ENCODE measurements at places on chromosomes 7 and 10.

DNA sequence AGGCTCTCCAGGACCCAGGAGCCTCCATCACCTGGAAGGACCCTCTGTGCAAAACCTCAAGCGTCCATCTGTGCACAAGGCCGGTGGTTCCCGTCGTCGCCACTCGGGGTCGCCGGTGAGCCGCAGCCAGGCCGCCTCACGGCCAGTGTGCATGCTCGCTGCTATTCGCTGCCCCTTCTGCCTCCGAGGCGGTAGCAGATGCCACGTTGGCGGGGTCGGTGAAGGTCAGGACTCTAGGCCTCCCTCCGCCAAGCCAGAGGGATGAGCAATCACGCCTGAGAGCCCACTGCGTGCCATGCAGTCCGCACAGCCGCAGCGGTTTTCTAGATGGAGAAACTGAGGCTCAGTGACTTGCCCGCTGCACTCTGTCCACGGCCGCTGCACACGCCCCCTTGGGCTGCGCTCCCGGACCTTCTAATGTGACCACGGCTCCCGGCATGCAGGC is 5.7 kb downstream of the UPK3B start:
- H3K27ac ChIP-seq: no peak overlapping the region
- no peaks in the 10 kb centered on the region for H3K4me1 ChIP-seq
- peaks cover 1% of the 10 kb centered on the region for H3K27me3 ChIP-seq

DNA sequence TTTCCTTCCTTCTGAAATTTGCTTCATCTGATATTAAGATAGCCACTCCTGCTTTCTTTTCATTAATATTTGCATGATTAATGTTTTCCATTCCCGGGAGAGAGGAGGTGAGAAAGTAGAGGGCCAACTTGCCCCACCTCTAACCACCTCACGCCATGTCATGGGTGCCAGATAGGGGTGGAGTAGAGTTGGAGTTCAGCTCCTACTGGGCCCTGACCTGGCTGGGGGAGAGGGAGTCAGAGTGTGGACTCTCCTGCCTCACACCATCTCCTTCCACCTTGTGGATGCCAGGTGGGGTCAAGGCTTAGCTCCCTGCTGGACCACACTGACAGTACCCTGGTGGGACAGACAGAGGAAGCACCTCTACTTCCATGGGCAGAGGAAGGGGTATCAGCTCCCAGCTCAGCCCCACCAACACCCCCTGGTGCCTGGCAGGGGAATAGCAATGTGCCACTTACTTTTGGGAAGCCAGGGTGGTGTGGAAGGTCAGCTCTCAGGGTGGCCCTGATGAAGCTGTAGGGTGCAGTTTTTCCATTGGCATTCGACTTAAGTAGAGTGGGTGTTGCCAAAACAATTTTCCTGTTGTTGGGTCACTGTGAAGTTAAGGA is 28.0 kb downstream of the CHST12 start:
- no peaks in the 10 kb centered on the region for H3K27me3 ChIP-seq
- no peak overlapping the region for H3K4me3 ChIP-seq
- H3K27ac ChIP-seq: no peak overlapping the region

DNA sequence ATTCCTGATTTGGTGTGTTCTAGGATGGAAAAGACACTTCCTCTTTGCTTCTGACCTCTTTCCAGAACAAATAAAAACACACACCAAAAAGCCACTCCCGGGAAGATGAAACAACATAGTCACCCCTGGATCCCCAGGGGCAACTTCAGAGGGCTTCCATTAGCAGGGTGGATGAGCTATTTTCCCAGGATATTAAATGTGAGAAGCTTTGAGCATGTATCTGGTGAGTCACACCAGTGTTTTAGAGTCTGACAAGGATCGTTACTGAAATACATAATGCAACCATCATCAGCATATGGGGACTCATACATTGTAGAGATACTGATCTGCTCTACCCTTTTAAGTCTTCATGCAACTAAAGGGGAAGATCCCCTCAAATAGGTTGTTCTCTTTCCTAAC is 115.5 kb upstream of the ZNF438 start:
- H3K27me3 ChIP-seq: peaks cover 2% of the 10 kb centered on the region
- no peak for DNase-seq
- no peak overlapping the region for H3K4me3 ChIP-seq

- DNase-seq: no peak
- peaks cover 4% of the 10 kb centered on the region for H3K36me3 ChIP-seq
- no peak overlapping the region for H3K4me3 ChIP-seq
- no peaks in the 10 kb centered on the region for H3K27me3 ChIP-seq
These were observed 328.4 kb upstream of the AOAH start for GRCh38 chr7:37052705-37053104.

DNA sequence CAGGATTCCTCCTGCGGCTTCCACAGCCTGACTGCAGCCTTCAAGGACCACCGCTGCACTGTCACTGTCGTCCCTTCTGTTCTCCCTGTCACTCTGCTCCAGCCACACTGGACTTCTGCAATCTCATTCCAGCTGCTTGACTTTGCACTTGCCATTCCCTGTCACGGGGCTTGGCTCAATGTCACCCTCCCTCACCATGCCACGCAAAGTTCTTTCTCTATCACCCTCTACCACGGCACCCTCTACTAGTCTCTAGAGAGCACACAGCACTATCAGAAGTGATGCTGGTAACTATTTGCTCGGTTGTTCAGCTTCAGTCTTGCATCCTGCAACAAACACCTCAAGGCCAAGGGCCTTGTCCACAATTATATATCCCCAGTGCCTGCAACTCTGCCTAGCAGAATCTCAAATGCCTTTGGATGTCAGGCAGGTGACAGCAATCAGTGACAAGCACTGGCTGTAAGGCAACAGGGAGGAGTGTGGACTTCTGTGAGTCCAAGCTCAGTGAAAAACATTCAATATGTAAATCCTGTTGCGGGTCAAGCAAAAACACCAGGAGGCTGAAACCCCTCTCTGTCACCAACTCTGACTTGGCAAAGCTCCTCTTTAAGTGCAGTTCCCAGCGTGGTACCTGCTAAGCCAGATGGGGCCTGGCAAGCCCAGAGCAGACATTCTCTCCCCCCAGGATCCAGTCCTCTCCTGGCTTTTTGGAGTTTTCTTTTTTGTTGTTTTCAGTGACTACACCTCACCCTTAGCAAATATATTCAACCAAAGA is 259.9 kb downstream of the FGFR2 start:
- H3K4me3 ChIP-seq: no peak overlapping the region
- no peak for DNase-seq
- no peaks in the 10 kb centered on the region for H3K4me1 ChIP-seq

DNA sequence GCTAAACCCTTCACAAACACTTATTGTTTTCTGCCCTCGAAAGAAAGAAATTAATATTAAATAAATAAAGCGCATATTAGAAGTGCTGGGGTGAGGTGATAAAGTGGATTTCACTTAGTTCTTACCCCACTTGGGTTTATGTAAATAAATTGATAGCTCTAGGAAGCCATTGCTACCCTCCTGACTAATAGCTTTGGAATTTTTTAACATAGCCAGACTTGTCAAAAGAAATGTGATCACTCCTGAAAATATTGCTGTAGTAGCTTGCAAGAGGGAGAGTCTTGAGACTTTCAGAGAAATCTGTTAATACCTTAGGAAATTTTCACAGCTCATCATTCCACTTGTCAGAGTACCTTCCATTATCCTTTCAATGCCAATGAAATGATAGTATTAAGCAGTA is 7.6 kb downstream of the ARL5B start:
- DNase-seq: no peak
- H3K4me1 ChIP-seq: peaks cover 41% of the 10 kb centered on the region
- H3K27ac ChIP-seq: no peak overlapping the region

GRCh38 chr10:78706726-78707540 is 361.8 kb upstream of the ZMIZ1 start:
- no peak for DNase-seq
- no peaks in the 10 kb centered on the region for H3K36me3 ChIP-seq
- no peaks in the 10 kb centered on the region for H3K4me1 ChIP-seq
- H3K27ac ChIP-seq: no peak overlapping the region
- no peaks in the 10 kb centered on the region for H3K27me3 ChIP-seq
- H3K4me3 ChIP-seq: no peak overlapping the region

DNA sequence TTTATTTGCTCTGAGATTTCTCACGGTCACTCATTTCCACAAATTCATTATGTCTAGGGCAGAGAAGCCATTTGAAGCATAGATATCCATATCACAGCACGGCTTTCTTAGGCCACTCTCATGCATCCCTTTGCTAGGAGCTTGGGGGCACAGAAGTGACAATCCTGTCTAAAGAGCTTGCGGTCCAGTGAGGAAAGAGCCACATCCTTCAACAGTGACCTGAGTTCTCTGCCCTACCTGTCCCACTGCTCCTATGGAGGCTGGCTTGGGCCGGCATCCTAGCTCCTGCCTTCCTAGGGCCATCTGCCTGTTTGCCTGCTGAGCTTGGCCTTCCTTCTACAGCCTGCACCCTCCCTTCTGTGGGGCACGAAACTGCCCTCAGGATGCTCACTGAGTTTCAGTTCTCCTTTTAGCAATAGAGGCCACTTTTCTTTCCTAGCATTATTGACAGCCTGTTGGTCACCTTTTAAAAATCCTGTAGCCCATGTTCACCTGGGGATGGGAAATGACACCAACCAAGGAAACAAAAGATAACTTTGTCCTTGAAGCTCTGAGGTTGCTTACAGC is 212.1 kb upstream of the GRB10 start:
- H3K27me3 ChIP-seq: peaks cover 1% of the 10 kb centered on the region
- no peaks in the 10 kb centered on the region for H3K4me1 ChIP-seq
- no peak for DNase-seq
- H3K36me3 ChIP-seq: peaks cover 4% of the 10 kb centered on the region

GRCh38 chr7:137944168-137944567 is 57.7 kb downstream of the CREB3L2 start:
- H3K27ac ChIP-seq: no peak overlapping the region
- no peak overlapping the region for H3K4me3 ChIP-seq
- H3K4me1 ChIP-seq: peaks cover 2% of the 10 kb centered on the region
- no peak for DNase-seq
- H3K36me3 ChIP-seq: no peaks in the 10 kb centered on the region
- no peaks in the 10 kb centered on the region for H3K27me3 ChIP-seq

DNA sequence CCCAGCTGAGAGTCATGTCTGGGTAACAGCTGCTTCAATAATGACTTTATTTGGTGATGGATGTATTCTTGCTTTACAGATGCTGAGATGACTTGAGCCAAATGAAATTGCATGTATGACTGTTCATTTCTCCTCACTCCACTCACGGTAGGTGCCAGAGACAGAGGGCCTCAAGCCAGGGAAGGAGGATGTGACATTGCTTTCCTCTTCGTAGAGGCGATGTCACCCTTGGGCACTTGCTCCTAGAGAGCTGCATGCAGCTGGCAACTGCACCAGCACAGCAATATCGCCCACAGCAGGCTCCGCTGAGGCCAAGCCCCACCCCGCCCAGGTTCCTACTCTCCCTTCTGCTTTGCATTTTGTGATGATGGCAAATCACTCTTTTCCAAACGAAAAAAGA is 116.6 kb upstream of the AOAH start:
- H3K27me3 ChIP-seq: no peaks in the 10 kb centered on the region
- no peak overlapping the region for H3K4me3 ChIP-seq
- H3K36me3 ChIP-seq: peaks cover 8% of the 10 kb centered on the region
- H3K27ac ChIP-seq: no peak overlapping the region
- peaks cover 5% of the 10 kb centered on the region for H3K4me1 ChIP-seq

DNA sequence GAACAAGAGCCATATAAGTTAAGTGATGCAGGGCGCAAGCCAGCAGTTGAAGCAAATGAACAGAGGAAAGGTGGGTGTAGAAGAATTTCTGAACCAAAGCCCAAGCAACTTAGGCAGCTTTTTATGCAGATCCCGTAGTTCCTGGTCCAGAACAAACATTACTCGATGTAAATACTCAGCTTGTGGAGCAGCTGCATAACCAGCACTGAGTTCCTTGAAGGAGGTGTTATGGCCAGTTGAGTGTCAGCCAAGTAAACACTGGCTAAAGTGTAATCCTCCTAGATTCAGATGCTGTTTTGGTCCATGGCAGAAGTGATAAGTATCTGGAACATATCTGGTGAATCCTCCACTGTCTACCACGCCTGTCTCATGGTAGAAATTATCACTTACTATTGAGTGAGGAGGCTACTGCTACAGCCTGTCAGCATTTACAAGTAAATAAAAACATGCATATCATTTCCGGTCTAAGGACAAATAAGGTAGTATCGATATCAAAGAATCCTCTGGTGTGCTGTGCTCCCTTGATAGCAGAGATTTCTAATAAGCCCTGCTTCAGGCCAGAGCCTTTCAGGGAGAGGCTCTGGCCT is 213.9 kb downstream of the DYNC1I1 start:
- no peak for DNase-seq
- H3K27ac ChIP-seq: no peak overlapping the region
- H3K4me3 ChIP-seq: no peak overlapping the region
- peaks cover 26% of the 10 kb centered on the region for H3K27me3 ChIP-seq
- no peaks in the 10 kb centered on the region for H3K4me1 ChIP-seq

DNA sequence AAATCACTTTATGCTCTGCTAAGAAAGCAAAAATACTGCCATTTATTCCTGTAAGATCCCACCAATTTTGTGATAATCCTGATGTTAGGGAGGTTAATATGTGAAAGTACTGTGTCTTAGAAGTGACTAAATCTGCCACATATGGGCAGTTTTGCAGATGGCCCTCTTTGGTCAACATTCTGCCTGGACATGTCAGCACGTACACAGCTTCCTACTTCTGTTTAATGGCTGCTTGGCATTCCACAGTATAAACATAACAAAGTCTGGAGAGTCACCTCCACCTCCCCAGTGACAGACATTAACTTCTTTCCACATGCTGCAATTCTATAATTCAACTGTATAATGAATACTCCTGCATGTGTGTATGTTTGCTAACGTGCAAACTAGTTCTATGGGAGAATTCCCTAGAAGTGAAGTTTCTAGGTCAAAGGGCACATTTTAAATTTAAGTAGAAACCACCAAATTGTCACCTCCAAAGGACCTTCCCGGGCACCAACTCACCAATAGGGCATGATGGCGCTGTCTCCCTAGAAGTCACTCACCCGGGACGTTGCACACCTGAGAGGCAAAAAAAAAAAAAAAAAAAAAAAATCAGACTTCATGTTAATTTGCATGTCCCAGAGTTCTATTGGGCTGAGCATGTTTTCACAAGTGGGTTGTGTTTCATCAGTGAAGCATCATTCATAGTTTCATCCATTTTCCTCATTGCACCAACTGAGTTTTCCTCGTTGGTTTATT is 38.9 kb downstream of the MKI67 start:
- H3K4me1 ChIP-seq: no peaks in the 10 kb centered on the region
- H3K27me3 ChIP-seq: no peaks in the 10 kb centered on the region
- no peak overlapping the region for H3K4me3 ChIP-seq

GRCh38 chr7:96998333-96998732 is 7.0 kb upstream of the DLX6 start:
- H3K4me3 ChIP-seq: no peak overlapping the region
- DNase-seq: no peak
- H3K27ac ChIP-seq: no peak overlapping the region
- peaks cover 5% of the 10 kb centered on the region for H3K36me3 ChIP-seq
- H3K4me1 ChIP-seq: peaks cover 14% of the 10 kb centered on the region
- H3K27me3 ChIP-seq: peaks cover 100% of the 10 kb centered on the region

GRCh38 chr10:17685233-17685840 is 41.4 kb downstream of the STAM start:
- peaks cover 33% of the 10 kb centered on the region for H3K4me1 ChIP-seq
- H3K36me3 ChIP-seq: peaks cover 4% of the 10 kb centered on the region
- H3K27me3 ChIP-seq: no peaks in the 10 kb centered on the region
